Sigmoid colon (tissue), 7 donors: ENCODE measurements at places on chromosomes 2 and 18. TPM values are rescaled to one million over a fixed set of nuclear protein-coding genes. Genes with fewer than 3 reads are reported as not detected.

GRCh38 chr2:165794536-165794928 lies 485 bp upstream of the GALNT3 start:
- no peaks in the 10 kb centered on the region for H3K36me3 ChIP-seq
- H3K27ac ChIP-seq, result no peak overlapping the region
- peak; percentile 57 for DNase-seq
- H3K4me1 ChIP-seq, result peaks cover 18% of the 10 kb centered on the region
- no peak overlapping the region for H3K4me3 ChIP-seq

GRCh38 chr2:238125127-238125885 lies 13.2 kb upstream of the KLHL30 start:
- peaks cover 8% of the 10 kb centered on the region for H3K4me1 ChIP-seq
- no peaks in the 10 kb centered on the region for H3K36me3 ChIP-seq
- no peak overlapping the region for H3K27ac ChIP-seq
- no peak for DNase-seq
- no peak overlapping the region for H3K4me3 ChIP-seq

- H3K4me1 ChIP-seq, result no peaks in the 10 kb centered on the region
- no peak overlapping the region for H3K4me3 ChIP-seq
- no peak for DNase-seq
- no peaks in the 10 kb centered on the region for H3K27me3 ChIP-seq
- H3K27ac ChIP-seq, result no peak overlapping the region
- H3K36me3 ChIP-seq, result no peaks in the 10 kb centered on the region
Observed at GRCh38 chr2:127231130-127231865, 11.2 kb upstream of the CYP27C1 start.

DNA sequence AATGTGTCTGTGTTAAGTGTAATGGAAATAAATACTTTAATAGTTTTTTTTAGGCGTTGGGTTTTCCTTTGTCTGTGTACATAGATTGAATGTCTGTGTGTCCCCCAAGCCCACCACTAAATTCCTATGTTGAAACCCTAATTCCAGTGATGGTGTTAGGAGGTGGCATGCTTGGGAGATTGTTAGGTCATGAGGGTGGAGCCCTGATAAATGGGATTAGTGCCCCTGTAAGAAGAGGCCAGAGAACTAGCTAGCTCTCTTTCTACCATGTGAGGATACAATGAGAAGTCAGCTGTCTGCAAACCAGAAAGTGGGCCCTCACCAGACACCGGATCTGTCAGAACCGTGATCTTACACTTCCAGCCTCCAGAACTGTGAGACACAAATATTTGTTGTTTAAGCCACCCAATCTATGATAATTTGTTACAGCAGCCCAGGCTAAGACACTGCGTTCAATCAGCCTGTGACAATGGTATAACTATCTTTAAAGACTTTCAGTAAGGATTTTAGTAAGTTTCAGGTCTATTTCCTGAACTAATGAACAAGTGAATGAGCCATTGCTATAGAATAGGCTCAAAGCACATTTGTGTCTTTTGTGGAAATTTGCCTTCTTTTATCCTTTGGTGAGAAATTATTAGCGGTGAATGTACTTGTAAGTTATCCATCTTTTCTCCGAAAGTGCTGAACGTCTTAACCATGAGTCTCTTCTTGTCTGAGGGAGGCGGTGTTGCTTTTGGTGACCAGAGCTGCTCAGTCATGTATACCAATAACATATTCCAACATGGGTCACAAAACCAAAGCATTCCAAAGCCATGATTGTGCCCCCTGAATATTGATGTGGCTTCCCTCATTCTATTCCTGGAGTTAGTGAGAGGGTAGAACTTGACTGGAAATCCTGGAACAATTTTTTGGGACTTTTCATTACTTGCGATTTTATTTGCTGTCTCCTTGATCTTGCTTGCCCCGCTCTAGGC lies 29.6 kb upstream of the IL1R1 start:
- no peak overlapping the region for H3K27ac ChIP-seq
- H3K4me1 ChIP-seq, result no peaks in the 10 kb centered on the region
- no peak for DNase-seq
- H3K36me3 ChIP-seq, result no peaks in the 10 kb centered on the region
- no peak overlapping the region for H3K4me3 ChIP-seq
- no peaks in the 10 kb centered on the region for H3K27me3 ChIP-seq

GRCh38 chr2:10765461-10765860 lies 44.0 kb downstream of the ATP6V1C2 start:
- peak; percentile 47 for DNase-seq
- no peaks in the 10 kb centered on the region for H3K27me3 ChIP-seq
- H3K36me3 ChIP-seq, result no peaks in the 10 kb centered on the region
- no peaks in the 10 kb centered on the region for H3K4me1 ChIP-seq
- no peak overlapping the region for H3K27ac ChIP-seq

GRCh38 chr2:237348281-237348865 lies 65.6 kb downstream of the COL6A3 start:
- no peak for DNase-seq
- H3K4me1 ChIP-seq, result no peaks in the 10 kb centered on the region
- H3K27ac ChIP-seq, result peak overlapping the region; percentile 91
- no peaks in the 10 kb centered on the region for H3K27me3 ChIP-seq

DNA sequence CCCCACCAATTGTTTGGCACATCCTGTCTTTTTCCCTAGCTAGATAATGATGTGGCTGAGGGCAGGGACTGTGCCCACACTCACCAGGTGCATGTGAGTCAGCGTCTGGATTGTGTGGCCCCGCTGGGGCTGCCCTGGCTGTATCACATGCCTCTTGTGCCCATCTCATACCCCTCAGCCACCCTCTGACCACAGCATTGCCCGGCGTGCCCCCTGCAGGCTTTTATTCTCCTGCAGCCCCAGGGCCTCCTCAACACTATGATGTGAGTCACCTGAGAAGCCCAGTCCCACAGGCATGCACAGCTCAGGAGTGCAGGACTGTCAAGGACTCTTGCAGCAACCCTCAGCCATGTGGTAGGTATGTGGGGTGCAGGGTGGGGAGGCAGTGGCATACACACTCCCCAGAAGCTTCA lies 14.8 kb upstream of the STEAP3 start:
- DNase-seq, result no peak
- H3K36me3 ChIP-seq, result no peaks in the 10 kb centered on the region
- no peaks in the 10 kb centered on the region for H3K4me1 ChIP-seq
- H3K4me3 ChIP-seq, result no peak overlapping the region
- H3K27ac ChIP-seq, result no peak overlapping the region

DNA sequence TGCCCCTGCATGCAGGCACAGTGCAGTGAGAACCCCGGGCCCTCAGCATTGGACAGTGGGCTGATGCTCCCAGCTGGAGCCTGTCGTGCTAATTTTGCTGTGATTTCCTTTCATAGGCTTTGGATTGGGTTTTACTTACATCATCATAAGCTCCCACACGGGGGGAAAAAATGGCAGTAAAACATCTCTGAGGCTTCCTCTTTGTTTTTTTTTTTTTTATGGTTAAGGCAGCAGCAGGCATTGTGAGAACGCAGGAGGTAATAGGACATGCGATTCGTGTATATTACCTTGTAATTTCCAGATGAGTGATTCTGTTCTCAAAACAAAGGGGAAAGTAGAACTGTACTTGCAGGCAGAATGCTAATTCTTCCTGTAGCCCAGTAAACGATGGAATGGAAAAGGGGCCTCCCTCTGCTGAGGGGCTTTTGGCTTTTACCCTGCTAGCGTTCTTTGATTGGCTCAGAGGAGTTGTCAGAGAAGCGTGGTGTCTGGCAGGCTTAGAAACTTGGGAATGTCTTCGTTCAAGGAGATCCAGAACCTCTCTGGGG lies 89.7 kb downstream of the NPAS2 start:
- no peaks in the 10 kb centered on the region for H3K27me3 ChIP-seq
- no peaks in the 10 kb centered on the region for H3K36me3 ChIP-seq
- no peak for DNase-seq
- no peaks in the 10 kb centered on the region for H3K4me1 ChIP-seq

- no peaks in the 10 kb centered on the region for H3K36me3 ChIP-seq
- DNase-seq, result no peak
- H3K4me1 ChIP-seq, result no peaks in the 10 kb centered on the region
- no peak overlapping the region for H3K27ac ChIP-seq
- no peaks in the 10 kb centered on the region for H3K27me3 ChIP-seq
Observed at GRCh38 chr2:140808211-140808610, 1322.6 kb downstream of the LRP1B start.

GRCh38 chr18:77102259-77103040 lies 30.1 kb downstream of the MBP start:
- no peaks in the 10 kb centered on the region for H3K27me3 ChIP-seq
- peak overlapping the region; percentile 74 for H3K27ac ChIP-seq
- no peak overlapping the region for H3K4me3 ChIP-seq
- H3K36me3 ChIP-seq, result no peaks in the 10 kb centered on the region
- H3K4me1 ChIP-seq, result no peaks in the 10 kb centered on the region

SLC5A7 gene
- 2.9 TPM for total RNA-seq

CCDC85A gene
- 8.2 TPM for total RNA-seq

DNA sequence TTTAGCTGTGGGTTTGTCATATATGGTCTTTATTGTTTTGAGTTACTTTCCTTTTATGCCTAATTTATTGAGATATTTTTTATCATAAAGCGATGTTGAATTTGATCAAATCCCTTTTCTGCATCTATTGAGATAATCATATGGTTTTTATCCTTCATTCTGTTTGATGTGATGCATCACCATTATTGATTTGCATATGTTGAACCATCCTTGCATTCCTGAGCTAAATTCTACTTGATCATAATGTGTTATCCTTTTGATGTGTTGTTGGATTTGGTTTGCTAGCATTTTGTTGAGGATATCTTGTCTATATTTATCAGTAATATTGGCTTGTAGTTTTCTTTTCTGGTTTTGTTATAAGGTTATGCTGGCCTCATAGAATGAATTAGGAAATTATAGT lies 308.5 kb downstream of the ADCYAP1 start:
- no peak for DNase-seq
- H3K4me1 ChIP-seq, result no peaks in the 10 kb centered on the region
- H3K36me3 ChIP-seq, result no peaks in the 10 kb centered on the region
- H3K27ac ChIP-seq, result no peak overlapping the region
- no peak overlapping the region for H3K4me3 ChIP-seq

DNA sequence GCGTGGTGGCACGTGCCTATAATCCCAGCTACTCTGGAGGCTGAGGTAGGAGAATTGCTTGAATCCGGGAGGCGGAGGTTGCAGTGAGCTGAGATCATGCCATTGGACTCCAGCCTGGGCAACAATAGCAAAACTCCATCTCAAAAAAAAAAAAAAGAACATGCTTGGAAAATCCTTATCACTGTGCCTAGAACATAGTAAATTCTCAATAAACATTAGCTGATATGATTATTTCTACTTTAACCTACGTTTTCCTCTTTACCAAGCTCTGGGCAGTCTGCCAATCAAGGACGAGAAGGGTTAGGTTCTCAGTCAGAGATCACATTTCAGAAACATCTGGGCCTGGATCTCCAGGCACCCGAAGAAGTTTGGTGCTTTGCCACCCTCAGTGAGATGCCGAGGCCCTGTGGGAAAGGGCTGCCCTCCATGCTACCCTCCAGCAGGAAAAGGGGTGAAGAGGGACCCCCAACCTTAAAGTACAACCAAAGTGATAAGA lies 107.7 kb downstream of the BCL11A start:
- DNase-seq, result no peak
- H3K4me3 ChIP-seq, result no peak overlapping the region
- no peak overlapping the region for H3K27ac ChIP-seq
- H3K4me1 ChIP-seq, result no peaks in the 10 kb centered on the region
- no peaks in the 10 kb centered on the region for H3K27me3 ChIP-seq
- no peaks in the 10 kb centered on the region for H3K36me3 ChIP-seq

DNA sequence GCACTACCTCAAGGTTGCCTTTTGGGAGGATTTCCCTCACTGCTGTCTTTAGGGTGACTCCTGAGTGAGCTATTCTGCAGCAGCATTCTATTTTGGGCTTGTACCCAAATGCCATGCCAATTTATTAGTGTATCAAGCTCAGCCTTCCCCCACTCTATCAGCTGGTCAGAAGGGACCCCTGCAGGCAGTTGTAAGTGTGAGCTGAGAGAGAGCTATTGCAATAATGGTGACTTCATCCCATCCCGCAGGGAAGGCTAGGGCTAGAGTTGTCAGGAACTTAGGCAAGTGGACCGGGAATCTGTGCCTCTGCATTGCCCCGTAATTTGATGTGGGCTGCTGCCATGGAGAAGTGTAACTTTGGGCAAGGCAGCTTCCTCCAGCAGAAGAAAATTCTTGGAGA lies 1.8 kb upstream of the CRYGB start:
- H3K4me1 ChIP-seq, result no peaks in the 10 kb centered on the region
- H3K27ac ChIP-seq, result no peak overlapping the region
- H3K36me3 ChIP-seq, result no peaks in the 10 kb centered on the region
- DNase-seq, result no peak
- no peak overlapping the region for H3K4me3 ChIP-seq

TUBA3E gene
- total RNA-seq, result not detected

DNA sequence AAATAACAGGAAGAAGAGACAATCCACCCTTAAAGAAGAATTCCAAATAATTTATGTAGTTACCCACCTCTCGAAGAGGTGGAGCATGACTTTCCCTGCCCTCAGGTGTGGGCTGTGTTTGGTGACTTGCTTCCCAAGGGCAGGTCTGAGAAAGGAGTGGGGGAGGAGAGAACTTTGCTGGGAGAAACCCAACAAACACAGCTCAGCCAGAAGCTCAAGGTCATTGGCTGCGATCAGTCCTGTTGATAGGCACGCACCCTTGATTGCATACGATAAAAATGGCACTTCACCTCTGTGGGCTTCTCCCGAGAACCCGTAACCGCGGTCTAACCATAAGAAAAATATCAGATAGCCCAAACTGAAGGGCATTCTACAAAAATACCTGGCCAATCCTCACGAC lies 157.5 kb upstream of the ID2 start:
- H3K27ac ChIP-seq, result no peak overlapping the region
- H3K36me3 ChIP-seq, result no peaks in the 10 kb centered on the region
- H3K4me1 ChIP-seq, result no peaks in the 10 kb centered on the region
- H3K27me3 ChIP-seq, result no peaks in the 10 kb centered on the region

DNA sequence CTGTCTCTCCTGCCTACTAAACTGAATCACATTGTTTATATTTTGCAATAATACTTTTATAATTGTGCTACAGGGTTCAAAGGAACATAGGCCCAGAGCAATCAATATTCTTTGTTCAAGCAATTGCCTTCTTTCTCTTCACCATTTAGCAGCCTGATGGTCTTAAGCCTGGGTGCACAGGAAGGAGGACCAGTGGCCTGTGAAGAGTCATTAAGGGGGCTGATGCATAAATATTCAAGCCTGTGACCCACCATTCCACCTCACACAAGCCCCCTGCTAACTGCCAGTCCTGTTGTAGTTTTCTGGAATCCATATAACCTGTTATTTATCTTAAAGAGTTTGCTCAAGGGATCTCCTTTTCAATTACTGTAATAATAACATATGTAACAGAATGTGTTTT lies 56.0 kb downstream of the ABCA12 start:
- no peaks in the 10 kb centered on the region for H3K27me3 ChIP-seq
- no peaks in the 10 kb centered on the region for H3K36me3 ChIP-seq
- no peak overlapping the region for H3K4me3 ChIP-seq
- no peak for DNase-seq
